Right ventricle myocardium superior (tissue), 1 donor: ENCODE measurements at places on chromosomes 1 and 21. TPM values are rescaled to one million over a fixed set of nuclear protein-coding genes. Genes with fewer than 3 reads are reported as not detected.

GRCh38 chr1:161115132-161115711 is 2.6 kb downstream of the PFDN2 start:
- DNase-seq = no peak

DNA sequence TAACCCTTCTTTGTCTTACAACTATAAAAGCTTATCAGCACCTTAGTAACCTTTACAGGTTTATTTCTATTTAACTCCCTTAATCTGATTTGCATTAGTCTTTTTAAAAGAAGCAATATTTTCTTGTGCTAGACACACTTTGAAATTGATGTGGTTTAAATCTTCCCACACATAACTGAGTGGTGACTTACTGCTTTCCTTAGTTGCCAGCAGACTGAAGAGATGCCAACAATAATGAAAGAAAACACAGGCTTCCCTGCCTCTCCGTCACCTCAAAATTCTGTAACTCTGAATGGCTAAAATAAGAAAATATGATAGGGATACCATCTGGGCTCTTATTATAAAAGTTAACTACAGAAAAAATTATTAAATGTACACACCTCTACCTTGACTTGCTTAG is 196.8 kb downstream of the PTBP2 start:
- no peak for DNase-seq

PPM1J gene
- total RNA-seq = 4.7 TPM

FLG2 gene
- total RNA-seq = not detected
